ENCODE measurements at places on chromosomes 11 and 22.

DNA sequence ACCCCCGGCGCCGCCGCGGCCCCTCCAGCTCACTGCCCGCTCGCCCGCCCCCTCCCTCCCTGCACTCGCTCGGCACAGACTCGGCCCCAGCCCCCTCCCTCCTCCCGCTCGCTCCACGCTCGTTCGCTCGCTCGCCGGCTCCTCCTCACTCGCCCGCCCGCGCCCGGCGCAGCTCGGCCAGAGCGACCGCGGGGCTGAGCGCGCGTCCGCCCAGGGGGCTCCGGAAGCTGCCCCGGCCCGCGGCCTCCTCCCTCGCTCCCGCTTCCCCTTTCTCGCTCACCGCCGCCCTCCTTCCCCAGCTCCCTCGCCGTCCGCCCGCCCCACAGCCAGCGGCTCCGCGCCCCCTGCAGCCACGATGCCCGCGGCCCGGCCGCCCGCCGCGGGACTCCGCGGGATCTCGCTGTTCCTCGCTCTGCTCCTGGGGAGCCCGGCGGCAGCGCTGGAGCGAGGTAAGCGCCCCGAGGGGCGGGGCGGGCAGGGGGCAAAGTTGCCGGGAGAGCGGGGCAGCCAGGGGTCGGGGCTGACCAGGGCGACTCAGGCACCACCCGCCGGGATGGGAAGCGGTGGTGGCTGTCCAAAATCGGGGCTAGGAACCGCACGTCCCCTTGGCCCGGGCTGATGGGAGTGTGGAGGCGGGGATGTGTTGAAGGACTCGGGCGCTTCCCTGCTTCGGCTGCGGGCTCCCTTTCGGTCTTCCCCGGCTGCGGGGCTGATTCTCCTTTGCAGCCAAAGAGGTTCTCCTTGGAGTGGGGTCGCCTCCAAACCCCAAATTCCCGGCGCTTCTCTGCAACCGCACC lies at the start of gene SEZ6L:
Gene SEZ6L (plus strand): TSS at position 148 of the 797 bp plus-strand sequence. CDS start 208 bp downstream, at position 356.
- no peak for DNase-seq

GRCh38 chr22:35154937-35155387 lies 89.0 kb downstream of the ISX start:
- DNase-seq = no peak

GRCh38 chr11:113705871-113706655 lies at the start of gene TMPRSS5:
TSS of gene TMPRSS5 (minus strand) at chr11:113706308. CDS start at chr11:113706224, 84 bp downstream.
- DNase-seq = no peak

- no peak for DNase-seq
Measured at GRCh38 chr11:75347781-75348566, 3.5 kb downstream of the ARRB1 start.

DNA sequence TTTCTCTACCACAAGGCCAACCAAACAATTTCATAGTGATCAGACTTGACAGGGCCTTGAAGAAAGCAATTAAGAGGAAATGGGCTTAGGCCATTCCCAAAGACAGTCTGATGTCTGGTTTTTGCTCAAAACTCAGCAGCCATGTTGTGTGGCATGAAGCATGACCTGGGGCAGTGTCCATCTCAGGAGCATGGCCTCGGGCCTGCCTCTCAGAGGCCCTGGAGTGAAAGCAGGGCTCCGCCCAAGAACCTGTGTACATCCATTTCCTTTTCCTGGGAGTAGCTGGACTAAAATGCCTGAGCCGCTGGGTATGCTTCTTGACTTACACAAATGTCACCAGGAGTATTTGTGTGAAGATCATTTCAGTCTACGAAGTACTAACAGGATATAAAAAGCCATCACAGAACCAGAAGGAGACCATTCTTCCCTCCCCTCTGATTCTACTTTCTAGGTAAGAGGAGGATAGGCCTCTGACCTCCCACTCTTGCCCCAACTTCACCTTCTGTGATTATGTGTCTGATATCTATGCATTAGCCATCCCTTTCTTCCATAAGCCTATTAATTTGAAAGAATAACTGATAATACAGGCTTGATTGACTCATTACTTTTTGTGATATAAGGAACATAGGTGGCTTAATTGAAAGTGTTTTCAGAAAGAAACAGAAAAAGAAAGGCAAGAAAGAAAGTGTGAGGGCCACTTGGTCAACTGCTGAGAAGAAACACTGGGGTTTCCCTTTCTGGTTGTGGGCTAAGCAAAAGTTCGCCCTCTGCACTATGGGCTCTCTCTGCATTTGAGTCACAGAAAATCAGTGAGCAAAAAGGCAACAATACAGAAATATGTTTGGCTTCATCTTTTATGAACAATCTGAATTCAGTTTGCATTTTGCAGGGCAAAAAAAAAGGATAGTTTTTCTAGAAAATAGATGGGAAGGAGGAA lies 188.6 kb upstream of the MTMR2 start:
- DNase-seq = no peak

DNA sequence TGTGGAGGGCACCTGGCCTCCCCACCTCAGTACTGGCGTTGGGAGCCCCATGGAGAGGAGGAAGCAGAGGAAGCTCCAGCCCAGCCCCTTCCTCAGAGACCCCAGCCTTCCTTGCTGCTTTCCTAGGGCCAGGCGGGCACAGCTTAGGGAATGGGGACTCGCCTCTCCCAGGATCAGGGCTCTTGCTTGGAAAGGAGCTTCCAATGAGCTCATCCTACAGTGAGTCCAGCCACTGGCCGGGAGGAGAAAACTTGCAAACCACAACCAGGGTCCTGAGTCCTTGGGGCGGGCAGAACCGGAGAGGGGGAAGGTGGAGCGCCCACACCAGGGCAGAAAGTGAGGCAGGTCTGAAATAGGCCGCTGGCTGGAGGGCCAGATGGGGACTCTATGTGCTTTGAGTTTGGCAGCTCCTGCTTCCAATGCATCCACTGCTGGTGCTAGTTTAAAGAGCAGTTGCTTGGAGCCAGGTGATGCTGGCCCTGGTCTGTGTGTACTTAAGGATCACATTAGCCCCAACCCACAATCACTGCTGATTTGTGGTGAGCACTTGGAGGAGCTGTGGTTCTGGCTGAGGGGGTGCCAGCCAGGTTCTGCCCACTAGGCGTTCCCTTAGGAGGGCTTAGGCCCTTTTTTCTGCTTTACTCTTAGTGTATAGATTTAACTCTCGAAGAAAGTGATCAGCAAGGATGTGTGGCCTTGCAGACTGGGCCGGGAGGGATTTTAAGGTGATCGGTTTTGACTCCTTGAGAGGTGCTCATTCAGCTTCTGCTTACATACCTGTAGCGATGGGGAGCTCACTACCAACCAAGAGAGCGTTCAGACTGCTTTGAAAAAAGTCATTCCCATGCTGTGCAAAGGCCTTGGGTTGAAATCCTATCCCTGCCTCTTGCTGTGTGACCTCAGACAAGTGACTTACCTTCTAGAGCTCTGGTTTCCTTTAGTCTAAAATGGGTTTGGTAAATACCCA lies 81.9 kb downstream of the TP53I11 start:
- DNase-seq = no peak

DNA sequence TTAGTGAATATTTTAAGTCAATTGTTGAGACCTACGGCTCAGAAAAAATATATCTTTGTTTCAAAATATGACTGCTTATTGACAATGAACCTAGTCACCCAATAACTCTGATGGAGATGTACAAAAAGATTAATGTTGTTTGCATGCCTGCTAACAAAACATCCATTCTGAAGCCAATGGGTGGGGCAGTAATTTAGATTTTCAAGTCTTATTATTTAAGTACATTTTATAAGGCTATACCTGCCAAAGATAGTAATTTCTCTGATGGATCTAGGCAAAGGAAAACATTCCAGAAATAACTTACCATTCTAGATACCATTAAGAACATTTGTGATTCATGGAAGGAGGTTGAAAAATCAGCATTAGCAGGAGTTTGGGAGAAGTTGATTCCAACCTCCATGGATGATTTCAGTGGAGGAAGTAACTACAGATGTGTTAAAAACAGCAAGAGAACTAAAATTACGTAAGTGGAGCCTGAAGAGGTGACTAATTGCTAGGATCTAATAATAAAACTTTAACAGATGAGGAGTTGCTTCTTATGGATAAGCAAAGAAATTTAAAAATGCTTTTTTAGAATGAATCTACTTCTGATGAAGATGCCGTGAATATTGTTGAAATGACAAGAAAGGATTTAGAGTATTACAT lies 26.4 kb upstream of the OR8D2 start:
- no peak for DNase-seq

DNA sequence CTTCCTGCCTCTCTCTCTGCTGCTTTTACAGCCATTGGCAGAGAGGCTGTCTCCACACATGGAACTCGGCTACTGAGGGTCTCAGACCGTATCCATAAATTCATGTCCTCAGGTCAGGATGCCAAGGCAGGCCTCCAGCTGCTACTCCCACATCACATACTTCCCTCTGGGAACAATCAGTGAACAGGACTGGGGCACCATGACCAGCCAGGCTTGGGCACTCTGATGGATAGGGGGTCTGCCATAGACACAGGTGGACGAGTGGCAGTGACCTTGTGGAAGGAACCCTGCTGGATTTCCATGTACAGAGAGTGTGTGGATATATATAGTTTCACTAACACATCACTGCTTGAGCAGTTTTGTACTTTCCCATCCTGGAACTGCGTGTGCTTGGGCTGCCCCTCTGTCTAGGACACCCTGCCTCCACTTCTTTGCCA lies 97.7 kb upstream of the PARVA start:
- no peak for DNase-seq

- no peak for DNase-seq
Measured at GRCh38 chr11:71139516-71140205, 112.7 kb downstream of the SHANK2 start.

- no peak for DNase-seq
Measured at GRCh38 chr22:48353116-48353947, 1474.3 kb downstream of the BRD1 start.

DNA sequence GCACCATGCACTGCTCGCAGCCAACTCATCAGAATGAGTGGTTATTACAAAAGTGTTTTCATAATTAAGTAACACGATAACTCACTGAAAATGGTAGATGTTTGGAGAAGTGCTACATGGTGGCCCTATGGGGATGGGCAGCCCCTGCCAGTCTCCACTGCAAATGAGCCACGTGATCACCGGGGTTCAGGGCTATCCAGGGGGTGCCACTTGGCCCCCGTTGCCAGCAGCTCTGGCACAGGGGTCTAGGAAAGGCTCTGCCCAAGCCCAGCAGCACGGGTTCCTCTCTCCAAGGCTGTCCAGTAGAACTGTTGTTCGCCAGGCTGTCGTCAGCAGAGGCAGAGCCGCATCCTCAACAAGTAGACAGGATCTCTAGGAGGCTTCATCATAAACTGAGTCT lies 382.1 kb upstream of the B3GAT1 start:
- DNase-seq = no peak

DNA sequence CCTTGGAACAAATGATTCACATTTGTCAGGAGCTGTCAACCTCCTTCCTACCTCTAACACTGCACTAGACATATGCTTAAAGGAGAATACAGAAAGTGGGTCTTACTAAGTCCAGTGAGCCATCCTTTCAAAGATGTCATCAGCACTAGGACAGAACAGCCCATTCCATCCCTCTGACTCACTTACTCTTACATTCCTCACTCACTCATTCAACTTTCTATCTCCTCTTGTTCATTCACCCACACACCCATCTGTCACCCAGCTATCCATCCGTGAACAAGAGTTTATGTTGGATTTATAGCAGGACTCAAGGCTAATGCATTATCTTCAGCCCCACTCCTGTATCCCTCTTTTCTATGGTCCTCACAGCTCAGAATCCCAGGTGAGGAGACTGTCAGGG lies 9.1 kb downstream of the INSC start:
- DNase-seq = no peak

DNA sequence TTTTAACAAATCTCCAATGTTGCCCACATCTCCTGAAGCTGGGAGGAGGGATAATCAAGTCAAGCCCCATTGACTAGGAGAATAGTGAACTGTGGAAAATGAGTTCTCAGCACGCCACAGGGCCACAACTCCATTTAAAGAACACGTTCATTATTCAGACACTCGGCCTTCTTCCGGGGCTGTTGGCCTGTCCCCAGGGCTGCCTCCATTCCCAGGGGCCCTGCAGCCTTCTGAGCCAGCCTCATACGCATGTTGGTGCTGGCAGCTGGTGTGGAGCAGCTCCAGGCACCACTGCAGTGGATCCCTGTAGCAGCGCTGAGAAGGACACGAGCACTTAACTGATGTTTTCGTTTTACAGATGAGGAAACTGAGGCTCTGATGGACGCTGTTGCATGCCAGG lies 87.5 kb upstream of the RCN1 start:
- no peak for DNase-seq

Data from stimulated activated naive CD4-positive, alpha-beta T cell treated with Interleukin-2 at 50 U/mL for 16 hours (primary cell).